ENCODE measurements at places on chromosomes 2 and 18.

GRCh38 chr2:196592911-196593881 is 46.3 kb upstream of the CCDC150 start:
- no peak for DNase-seq

DNA sequence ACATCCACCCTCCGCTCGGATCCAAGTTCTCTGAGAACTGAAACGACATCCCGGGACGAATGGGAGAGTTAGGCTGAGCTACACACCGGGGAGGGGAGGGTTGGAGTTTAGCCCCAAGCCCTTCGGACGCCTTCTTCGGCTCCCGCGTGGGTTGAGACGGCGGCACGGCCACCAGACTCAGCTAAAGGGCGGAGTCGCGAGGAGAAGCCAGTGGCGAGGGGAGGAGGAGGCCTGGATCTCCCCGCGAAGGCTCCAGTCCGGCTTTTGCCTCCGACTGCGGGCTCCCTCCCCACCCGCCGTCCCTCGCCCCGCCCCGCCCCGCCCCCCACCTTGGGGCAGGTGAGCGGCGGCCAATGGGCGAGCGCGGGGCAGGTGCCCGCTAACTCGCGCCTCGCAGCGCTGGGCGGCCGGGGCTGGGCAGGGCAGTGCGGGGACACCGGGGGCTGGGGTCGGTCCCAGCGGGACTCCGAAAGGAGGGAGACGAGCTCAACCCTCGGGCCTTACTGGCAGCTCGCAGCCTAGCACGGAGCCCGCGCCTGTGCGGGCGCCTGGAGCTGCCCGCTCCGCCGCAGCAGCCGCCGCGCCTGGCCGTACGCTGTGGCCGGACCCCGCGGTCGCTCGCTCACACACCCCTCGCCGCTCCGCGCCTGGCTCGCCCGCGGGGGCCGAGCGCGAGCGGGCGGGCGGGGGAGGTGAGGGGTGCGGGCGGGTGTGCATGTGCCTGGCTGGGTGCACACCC is at the start of gene EMX1:
Gene EMX1, plus strand, starts transcription at position 382 of the 739 bp plus-strand sequence. Its CDS starts 334 bp downstream, at position 716.
- peak; percentile 51 for DNase-seq

GRCh38 chr18:8207996-8208395 is 401.2 kb upstream of the RAB12 start:
- no peak for DNase-seq

DNA sequence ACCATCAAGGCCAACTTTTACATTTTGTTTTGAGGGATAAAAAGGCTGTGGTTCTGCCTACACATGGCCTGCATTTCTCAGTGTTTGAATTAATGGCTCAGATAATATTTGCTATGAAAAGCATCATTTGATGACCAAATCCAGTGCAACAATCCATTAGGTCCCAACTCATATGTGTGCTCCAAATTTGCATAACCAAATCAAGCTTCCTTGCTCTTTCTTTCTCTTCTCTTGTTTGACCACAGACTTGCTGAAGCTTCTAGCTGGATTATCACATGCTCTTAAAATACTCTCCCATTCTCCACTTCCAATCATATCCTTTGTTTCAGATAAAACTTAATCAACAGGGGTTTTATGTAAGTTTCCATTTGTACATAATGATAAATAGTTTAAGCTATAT is 147.0 kb downstream of the TCF4 start:
- DNase-seq: no peak

- DNase-seq: no peak
These were observed 189.5 kb downstream of the MTCL1 start for GRCh38 chr18:8894823-8895222.

GRCh38 chr2:144331674-144332355 is 188.1 kb downstream of the ZEB2 start:
- peak; percentile 74 for DNase-seq

- peak; percentile 7 for DNase-seq
These were observed 135.7 kb downstream of the EVA1A start for GRCh38 chr2:75424936-75425619.

GRCh38 chr2:110843496-110843895 is 111.1 kb downstream of the ACOXL start:
- DNase-seq: no peak

GRCh38 chr2:8365331-8365910 is 316.4 kb upstream of the ID2 start:
- no peak for DNase-seq

- DNase-seq: no peak
These were observed 9.3 kb downstream of the RMC1 start for GRCh38 chr18:23512641-23513040.

- no peak for DNase-seq
These were observed at the start of gene UGT1A1 for GRCh38 chr2:233760043-233760442. Gene UGT1A1, plus strand, starts transcription at chr2:233760270. Its CDS starts 18 bp downstream, at chr2:233760288.

GRCh38 chr2:150471813-150472510 is 15.5 kb downstream of the RND3 start:
- no peak for DNase-seq

DNA sequence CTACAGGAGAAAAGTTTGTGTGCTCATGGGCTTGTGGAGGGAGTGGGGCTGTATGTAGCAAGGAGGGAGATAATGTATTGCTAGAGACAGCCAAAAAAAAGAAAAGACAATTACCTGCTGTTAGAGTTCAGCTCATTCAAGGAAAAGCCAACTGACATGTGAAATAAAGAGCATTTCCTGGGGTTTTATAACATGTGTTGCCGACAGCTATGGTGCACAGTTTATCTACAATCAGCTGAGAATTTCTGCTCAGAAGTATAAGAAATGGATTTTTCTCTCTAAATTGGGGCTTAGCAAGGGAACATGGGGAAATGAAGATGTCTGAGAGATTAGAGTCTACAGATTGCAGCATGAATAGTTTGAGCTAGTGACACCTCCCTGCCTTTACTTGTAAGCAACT is 674.1 kb downstream of the SUCLG1 start:
- DNase-seq: no peak

DNA sequence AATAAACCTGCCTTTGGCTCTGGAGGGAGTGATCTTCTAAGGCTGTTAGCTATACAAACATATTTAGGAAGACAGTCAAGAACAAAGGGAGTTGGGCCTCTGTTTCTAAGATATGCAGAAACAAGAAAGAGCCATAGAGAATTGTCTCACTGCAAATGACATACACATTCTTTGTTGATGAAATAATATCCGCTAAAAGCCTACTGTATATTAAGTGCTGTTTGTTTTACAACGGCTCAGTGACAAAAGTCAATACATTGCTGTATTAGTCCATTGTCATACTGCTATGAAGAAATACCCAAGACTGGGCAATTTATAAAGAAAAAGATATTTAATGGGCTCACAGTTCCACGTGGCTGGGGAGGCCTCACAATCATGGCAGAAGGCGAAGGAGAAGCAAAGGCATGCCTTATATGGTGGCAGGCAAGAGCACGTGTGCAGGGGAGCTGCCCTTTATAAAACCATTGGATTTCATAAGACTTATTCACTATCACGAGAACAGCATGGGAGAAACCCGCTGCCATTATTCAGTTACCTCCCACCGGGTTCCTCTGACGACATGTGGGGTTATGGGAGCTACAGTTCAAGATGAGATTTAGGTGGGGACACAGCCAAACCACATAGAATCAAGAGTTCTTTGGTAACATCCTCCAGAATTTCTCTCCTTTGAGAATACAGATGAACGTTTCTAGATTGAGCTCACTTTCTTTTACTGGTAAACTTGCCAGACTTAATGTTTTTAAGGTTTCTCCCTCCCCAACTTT is 157.8 kb downstream of the PIK3C3 start:
- no peak for DNase-seq

- no peak for DNase-seq
These were observed 702.9 kb downstream of the BCL11A start for GRCh38 chr2:59850554-59850953.

GRCh38 chr2:70655786-70656185 is 102.2 kb upstream of the TGFA start:
- DNase-seq: no peak

DNA sequence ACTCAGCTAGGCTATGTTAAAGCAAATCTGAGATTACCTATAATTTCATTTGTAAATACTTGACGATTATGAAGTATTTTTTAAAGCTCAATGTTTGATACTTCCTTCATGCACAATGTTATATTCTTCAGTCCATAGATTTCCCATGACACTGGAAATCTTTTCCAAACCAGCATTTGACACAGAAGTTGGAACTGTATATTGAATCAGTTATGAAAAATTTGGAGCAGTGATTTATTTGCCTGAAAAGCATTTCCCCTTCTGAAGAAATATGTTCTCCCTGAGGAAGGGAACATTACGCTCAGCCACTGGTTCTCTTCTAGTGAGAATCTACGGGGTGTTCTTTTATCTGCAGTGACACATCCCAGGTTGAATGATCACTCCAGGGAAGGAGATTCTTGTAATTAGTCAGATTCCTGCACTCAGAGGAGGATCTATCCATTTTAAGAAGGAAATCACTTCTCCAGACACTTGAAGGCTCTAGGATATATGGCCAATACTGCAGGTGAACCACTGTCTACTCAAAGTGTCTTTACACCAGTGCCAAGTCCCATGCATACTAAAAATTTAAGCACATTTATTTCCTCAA is 64.7 kb downstream of the HNRNPLL start:
- DNase-seq: no peak

GRCh38 chr18:47775961-47776360 is 154.5 kb downstream of the SMAD2 start:
- no peak for DNase-seq

GRCh38 chr2:71472019-71472418 is 18.7 kb downstream of the DYSF start:
- no peak for DNase-seq

- DNase-seq: no peak
These were observed 183.5 kb upstream of the HS6ST1 start for GRCh38 chr2:128502200-128502599.

DNA sequence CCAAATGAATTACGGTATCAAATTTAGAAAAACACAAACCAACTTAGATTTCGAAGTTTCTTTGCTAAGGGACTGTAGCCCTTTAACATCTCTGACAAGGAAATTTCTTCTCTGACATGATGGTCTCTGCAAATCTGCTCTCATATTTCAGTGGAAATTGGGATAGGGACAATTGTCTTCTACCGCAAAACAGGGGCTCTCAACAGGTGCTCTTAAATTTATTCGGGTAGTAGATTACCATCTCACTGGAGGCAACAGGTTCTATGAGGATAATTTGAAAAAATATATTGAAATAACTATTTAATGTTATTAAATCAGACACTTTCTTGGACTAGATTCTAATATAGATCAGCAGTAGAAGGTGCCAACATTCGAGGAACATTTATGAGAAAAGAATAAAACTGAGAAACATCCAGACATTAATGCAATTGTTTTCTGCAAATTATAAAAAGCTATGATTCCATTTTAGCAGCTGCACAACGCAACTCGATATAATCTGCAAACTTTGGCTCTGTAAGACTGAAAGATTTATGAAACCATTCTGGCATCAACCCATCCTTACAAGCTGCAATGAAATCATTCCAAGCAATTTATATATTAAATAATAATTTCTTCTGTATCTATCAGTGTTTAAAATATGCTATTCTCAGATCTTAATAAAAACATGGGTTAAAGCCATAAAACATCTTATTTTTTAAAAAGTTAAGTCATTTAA is 10.0 kb upstream of the BCL2 start:
- DNase-seq: no peak

- no peak for DNase-seq
These were observed 177.3 kb downstream of the ERBB4 start for GRCh38 chr2:212361174-212361756.

- DNase-seq: no peak
These were observed 631.0 kb upstream of the NXPH2 start for GRCh38 chr2:139411236-139411635.

DNA sequence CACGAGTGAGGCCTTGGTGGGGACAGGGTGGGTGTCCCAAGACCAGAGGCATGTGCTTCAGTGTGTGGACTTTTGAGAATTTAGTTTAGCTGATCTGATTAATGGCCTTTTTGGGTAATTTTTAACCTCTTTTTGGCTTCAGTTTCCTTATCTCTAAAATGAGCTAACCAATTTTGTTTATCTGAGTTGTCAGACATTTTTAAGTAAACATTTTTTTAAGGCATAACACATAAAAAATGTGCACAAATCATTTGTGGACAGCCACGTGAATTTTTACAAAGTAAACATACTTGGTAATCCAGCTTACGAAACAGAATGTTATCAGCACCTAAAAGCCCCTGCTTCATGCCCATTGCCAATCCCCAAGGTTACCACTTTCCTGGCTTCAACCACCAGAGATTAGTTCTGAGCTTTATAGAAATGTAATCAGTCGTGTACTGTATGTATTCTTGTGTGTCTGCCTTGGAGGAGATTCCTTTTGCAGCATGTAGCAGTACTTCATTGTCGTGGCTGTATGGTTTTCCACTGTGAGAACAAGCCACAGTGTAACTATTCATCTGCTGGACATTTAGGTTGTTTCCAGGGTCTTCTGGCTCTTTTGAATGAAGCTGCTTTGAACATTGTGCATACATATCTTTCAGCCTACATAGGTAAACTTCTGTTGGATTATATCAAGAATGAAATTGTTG is 8.4 kb upstream of the INO80C start:
- DNase-seq: no peak

- DNase-seq: no peak
These were observed 38.2 kb downstream of the SLC66A2 start for GRCh38 chr18:79912994-79913831.

DNA sequence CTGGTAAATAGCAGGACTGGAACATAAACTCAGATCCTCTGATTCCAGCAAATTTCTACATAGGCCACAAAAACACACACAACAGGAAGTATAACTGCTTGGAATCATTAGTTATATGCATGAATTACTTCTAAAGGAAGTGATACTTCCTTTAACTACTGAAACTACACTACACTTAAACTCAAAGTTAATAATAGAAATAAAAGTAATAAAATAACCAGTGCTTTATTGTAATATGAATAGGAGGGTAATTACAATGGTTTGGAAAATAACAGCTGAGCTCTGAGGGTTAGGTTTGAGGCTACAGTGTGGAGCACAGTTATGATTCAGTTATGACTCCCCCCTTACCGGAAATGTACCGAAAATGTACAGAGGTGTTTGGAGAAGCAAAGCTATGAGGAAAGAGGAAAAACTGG is 18.5 kb upstream of the POLI start:
- DNase-seq: no peak

GRCh38 chr2:10494351-10495066 is 46.4 kb upstream of the ODC1 start:
- no peak for DNase-seq

GRCh38 chr2:118363604-118364003 is 275.3 kb downstream of the INSIG2 start:
- DNase-seq: no peak

DNA sequence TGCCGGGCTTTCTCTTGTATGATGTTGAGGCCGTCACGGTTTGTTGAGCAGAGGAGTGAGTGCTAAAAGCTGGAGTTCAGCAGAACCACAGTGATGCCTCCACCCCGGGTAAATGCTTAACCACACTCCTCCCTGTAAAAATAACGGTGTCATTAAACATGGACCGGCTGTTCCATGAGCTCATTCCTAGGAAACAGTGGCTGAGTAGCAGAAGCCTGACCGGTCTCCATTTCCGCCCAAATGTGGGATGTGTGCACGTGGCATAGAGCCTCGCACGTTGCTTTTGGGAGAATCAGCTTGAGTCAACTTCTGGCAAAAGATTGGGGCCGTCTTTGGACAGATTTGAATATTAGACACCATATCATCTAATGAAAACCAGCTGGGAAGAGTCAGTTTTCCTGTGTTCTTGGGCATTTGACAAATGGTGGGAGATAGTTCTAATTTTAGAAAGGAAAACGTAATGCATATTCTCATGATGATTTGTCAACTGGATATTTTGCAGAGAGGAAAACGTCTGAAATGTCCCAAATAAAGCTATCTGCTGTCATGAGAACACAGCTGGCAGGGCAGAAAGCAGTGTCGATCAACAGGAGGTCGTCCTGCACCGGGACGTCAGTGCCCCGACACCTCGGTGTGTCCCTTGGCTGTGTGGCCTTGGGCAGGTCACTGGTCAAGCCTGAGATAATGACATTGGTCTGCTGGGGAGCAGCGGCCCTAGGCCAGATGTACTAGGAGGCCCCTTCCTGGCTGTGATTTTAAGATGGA is 42.4 kb downstream of the LRRFIP1 start:
- no peak for DNase-seq

Measured in T-cell (primary cell).